Type B pancreatic cell (in vitro differentiated cells): ENCODE measurements at places on chromosomes 2 and 18.

GRCh38 chr18:48194591-48195181, 214.5 kb downstream of the ZBTB7C start:
- DNase-seq, result no peak

- no peak for DNase-seq
Observed at GRCh38 chr2:97845818-97846217, 132.4 kb downstream of the ZAP70 start.

GRCh38 chr2:236485519-236485918, 84.1 kb upstream of the ACKR3 start:
- DNase-seq, result no peak

GRCh38 chr2:17634997-17635396, 94.5 kb downstream of the VSNL1 start:
- DNase-seq, result no peak

GRCh38 chr2:212723226-212723625, 184.6 kb upstream of the ERBB4 start:
- DNase-seq, result no peak

DNA sequence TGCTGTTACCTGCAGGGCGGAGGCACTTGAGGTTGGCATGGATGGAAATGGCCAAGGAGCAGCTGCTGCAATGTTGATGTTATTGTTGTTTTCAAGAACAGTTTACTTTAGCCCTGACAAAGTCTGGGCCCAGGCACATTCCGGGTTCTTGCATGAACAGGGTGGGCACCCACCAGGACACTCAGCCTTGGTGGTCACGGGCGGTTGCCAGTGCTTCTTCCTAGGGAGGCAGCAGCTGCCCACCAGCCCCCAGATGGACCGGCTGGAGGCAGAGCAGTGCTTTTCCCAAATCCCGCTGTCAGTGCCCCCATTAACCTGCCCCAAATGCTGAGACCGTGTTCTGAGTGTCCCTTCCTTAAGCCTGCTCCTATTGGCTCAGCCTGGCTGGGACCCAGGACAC, 38.5 kb upstream of the B3GNT7 start:
- DNase-seq, result no peak

GRCh38 chr2:208929139-208929864, 494.5 kb upstream of the MAP2 start:
- no peak for DNase-seq

DNA sequence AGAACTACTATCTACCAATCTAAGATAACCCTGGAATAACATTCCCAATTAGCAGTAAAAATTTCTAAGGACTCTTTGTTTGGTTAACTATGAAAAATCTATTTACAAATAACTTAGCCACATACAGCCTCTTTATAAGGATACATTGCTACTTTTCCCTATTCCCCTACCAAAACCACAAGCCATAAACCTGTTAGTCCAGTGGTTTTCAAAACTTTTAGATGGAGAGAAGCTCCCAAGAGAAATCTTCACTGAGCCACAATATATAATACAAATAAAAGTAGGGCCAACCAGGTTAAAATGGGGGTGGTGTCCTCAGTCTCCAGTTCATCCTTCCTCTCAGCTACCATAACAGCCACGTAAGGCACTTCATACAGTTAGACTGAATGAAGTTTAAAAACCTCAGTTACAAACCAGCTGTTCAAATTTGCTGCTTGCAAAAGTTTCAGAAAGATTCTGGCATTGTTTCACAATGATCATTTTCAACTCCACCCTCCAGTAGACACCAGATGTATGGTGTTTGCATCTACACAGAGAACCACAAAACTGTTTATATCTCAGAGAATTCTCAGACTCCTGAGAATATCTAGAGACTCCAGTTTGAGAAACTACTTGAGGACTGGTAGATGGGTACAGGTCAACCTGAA, 26.0 kb downstream of the SOS1 start:
- no peak for DNase-seq

DNA sequence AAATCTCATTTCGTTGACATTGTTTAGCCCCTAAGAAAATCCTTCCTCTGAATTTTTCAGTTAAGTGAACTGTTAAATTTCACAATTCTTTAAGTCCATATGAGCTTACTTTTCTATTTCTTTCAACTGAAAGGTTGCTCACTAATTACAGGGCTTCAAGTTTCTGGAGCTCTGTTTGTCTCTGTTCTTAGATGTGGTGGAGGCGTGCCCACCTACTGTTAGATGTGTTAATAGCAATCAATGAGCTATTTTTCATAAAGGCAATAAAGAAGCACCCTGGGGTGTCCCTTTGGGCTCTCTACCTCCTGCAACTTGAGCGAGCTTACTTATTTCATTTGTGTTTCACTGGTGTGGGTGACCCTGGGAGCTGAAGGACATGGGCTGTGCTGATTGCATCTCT, 25.0 kb downstream of the CREG2 start:
- DNase-seq, result no peak
